ENCODE measurements at places on chromosomes 1 and 21. TPM values are rescaled to one million over a fixed set of nuclear protein-coding genes. Genes with fewer than 3 reads are reported as not detected.

Gene EFNA1
- 43.1 TPM for total RNA-seq

Gene CKS1B
- total RNA-seq = 52.9 TPM

Gene CTH
- total RNA-seq = 4.8 TPM

Gene LENEP
- not detected for total RNA-seq

Gene PINK1
- 135 TPM for total RNA-seq

Gene OLFML3
- 16.0 TPM for total RNA-seq

Gene EPHA10
- total RNA-seq = not detected

Gene LRRIQ3
- total RNA-seq = 0.81 TPM
